SHP77 treated with DMSO at 0.1 percent for 48 hours (cell line): ENCODE measurements at places on chromosomes 5 and 9.

DNA sequence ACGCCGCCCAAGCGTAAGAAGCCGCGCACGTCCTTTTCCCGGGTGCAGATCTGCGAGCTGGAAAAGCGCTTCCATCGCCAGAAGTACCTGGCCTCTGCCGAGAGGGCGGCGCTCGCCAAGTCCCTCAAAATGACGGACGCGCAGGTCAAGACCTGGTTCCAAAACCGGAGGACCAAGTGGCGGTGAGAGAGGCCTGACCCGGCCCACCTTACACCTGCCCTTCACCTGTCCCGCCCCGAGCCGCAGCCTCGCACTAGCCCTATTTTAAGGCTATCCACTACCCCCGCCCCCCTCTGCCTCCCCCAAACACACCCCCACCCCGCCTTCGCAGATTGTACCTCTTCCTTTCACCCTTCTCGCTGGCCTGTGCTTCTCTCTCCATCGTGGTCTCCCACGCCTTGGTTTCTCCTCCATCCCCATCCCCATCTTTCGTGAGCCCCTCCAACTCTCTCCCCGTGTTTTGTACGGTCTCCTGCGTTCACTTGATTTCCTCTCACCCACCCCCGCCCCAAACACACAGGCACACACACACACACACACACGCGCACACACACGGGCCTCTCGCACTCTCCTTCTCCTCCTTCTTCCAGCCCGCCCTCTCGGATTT lies 1.3 kb downstream of the TLX3 start:
- no peak for DNase-seq

- DNase-seq = no peak
Observed at GRCh38 chr9:86660146-86660943, 287.0 kb downstream of the GAS1 start.

DNA sequence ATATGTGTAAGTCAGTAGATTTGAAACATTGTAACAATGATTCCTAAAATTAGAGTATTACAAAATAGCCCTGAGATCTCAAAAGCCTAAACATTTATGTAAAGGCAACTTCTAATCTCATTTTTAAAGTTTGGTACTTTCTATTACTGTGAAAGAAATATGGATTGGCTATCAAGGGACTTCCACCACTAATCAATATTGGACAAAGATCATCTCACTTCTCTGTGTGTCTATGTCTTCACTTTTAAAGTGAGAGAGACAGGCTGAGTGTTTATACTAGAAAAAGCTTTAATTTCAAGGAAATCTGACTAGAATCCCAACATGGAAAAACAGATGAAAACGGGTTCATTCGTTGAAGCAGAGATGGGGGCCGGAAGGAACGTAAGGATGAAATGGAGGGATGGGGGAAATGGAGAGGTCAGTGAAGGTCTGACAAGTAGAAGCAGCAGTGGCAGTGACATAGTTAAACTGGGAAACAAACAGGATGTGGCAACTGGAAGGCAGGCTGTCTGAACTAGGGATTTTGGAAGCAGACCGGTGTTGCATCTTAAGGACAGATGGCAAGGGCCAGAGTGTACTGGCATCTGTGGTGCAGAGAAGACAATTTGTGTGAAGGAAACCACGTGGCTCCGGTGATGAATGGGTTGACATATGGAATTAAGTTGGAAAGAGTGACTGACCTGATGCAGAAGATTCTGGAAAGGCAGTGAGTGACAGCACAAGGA lies 60.8 kb downstream of the PDE4D start:
- DNase-seq = no peak

DNA sequence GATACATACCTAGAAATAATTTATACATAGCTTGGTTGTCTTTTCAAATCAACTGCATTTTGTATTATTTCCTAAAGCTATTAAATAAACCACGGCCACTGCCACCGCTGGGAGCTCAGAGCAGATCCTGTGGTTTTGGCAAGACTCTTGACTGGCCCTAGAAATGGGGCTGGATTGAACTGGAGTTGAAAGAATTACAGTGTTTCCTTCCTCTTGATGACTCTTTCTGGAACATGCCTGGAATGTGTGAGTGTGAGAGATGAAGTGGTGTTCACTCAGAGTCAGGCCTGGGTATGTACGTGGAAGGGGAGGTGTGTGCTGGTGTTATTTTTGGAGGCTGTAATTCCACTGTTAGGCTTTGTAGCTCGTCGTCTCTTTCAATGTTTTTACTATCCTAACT lies 45.9 kb downstream of the TEK start:
- no peak for DNase-seq

DNA sequence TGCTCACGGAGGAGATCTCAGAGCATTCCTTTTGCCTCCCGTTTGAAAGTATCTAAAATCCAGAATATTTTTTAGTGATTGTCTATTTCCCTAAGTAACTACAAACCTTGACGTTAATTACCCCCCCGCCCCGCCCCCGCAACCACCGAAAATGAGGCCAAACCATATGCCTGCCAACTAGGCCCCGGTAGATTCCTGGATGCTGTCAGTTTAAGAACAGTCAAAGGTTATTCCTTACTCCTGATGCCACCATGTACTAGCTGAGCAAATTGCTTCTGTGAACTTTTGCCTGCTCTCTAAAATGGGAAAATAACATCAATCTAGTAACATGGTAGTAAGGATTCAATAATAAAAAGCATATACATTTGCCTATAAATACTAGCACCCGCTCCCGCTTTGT lies 244.8 kb downstream of the SAXO1 start:
- no peak for DNase-seq

DNA sequence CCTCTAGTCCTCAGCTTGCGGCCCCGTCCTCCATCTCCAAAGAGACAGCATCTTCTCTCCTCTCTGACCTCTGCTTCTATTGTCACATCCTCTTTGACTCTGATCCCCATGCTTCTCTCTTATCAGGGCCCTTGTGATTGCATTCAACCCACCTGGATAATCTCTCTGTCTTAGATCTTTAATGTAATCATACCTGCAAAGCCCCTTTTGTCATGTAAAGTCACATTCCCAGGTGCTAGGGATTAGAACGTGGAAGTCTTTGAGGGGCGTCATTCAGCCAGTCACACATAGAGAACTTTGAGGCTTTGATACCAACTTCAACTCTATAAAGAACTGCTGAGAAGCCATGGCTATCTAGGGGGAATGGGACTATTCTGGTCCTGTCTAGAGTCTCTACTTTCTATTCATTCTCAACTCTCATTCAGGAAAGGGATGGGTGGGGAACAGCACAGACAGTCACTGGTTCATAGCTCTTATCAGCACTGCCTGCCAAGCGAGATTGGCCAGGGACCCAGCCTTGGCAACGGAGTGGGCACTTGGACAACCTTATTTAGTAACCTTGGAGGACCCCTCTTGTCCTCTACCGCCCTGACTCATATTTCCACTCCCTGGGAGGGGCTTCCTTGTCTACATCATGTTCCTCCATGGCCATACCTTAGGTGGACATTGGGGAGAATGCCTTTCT lies 29.0 kb downstream of the TAS2R1 start:
- no peak for DNase-seq

GRCh38 chr5:168214886-168215285 lies 76.6 kb upstream of the WWC1 start:
- no peak for DNase-seq

DNA sequence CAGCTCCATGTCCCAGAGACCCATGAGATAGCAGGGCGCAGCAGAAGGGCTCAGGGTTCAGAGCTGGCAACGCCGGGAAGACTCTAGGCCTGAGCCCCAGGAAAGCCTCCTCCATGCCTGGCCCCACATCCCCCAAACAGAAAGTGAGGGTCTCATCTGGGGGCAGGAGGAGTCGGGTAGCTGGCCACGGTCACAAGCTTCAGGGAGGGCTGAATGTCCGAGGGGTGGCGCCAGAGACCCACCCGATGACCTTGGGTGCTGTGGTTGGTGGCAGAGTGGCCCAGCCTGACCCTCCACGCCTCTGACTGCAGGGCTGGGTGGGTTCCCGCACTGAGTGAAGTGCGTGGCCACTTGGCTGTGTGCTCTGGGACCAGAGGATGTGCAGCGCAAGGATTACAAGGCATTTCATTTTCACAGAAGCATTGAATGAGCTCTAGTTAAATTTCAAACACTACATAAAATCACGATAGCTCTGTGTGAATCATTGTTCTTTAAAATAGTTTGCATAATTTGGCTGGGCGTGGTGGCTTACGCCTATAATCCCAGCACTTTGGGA lies 3.0 kb downstream of the C8G start:
- no peak for DNase-seq

DNA sequence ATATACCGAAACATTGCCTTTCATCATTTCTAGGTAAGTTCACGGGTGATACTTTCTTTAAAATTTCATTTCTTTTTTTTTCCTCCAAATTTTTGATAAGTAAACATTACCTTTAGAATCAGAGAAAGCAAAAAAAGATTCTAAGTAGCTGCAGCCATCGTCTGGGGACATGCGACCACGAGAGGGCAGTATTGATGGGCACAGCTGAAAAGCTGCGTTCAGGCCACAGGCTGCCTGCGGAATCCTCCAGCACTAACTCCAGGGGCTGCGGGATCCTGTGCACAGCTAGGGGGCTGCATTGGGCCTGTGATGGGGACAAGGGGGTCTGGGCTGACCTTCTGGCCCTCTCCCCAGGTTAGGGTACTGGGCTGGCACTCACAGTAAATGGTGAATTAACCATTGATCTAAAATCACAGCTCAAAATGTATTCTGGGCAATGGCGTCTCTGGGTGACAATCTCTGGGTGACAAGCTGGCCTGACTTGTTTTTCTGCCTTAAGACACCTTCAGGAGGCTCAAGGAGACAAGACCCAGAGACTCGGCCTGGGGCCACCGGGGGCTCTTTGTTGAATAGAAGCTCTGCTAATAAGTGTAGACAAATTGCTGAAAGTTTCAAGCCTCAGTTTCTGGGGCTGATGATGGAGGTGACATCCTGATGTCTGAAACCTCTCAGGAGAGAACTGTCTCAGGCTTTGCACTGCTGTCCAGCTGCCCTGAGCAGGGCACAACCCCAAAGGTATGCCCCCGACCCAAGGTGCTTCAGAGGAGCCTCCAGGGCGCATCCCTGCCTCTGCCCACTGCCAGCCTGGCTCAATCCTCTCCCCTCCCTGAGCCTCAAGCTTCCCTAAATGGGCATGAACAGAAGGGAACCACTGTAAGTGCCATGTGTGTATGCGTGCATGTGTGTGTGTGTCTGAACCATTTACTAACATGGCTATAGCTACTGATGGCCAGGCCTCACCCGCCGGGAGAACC lies 44.3 kb upstream of the SARDH start:
- DNase-seq = no peak

- DNase-seq = no peak
Observed at GRCh38 chr5:122965111-122965510, 71.4 kb downstream of the PPIC start.

DNA sequence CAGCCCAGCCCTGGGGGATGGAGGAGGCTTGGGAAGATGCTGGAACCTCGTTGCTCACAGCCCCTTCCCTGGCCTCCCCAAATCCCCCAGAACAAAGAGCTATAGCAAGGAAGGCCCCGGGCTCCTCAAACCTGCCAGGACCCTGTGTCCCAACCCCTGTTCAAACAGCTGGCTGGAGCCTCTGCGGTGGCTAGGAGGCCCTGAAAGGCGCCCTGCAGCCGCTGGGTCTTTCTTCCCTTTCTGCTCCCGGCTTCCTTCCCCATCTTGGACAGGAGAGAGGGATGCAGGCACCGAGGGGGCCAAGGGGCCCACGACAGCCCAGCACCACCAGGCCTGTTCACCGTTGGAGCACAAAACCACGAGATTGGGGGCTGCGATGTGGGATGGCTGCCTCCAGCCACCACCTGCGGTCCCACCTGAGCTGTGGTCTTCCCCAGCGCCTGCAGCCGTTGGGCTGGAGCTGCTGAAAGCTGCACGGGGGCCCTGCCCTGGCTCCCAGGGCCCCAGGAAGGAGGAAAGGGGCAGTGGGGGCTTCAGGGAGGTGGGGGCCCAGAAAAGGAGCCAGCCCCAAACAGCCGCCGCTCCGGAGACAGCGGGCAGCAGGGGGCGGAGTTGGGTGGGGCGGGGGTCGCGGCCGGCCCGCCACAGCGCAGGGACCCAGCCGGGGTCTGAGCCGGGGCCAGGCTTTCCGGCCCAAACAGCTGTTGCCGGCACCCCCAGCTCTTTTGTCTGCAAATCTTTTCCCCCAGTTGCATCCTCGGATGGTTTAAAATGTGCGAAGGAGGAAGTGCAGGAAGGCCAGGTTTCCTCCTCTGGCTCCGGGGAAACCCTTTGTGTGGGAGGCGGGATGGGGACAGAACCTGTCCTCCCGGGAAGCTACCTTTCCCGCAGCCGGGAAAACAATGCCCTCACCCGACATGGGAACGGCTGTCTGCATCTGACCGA lies 16.1 kb downstream of the NOTCH1 start:
- no peak for DNase-seq

DNA sequence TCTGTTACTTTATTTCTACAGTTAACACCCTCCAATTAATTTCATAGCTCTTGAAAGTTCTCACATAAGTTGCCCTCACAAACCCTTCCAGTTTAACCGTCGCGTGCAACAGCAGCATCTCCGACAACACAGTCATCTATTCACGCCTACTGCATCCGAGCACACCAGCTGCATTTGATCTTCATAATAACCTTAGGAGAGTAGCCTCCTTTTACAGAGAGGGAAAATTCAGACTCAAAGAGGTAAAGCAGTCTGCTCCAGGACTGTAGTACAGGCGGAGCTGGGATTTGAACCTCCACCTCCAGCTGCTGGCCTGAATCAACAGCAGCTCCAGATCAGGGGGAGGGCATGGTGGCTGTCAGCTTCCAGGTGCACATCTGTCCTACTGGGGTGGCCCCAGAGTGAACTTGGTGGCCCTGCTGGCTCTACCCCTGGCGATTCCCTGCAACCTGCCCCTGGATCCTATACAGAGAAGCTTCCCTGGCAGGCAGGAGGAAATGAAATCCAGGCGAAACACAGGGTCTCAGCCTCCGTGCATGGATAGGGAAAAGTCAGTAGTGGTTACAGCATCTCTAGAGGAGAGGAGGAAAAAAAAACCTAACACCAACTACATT lies 71.6 kb upstream of the UNC5A start:
- DNase-seq = no peak

GRCh38 chr9:91541734-91542133 lies 118.1 kb upstream of the NFIL3 start:
- DNase-seq = no peak

DNA sequence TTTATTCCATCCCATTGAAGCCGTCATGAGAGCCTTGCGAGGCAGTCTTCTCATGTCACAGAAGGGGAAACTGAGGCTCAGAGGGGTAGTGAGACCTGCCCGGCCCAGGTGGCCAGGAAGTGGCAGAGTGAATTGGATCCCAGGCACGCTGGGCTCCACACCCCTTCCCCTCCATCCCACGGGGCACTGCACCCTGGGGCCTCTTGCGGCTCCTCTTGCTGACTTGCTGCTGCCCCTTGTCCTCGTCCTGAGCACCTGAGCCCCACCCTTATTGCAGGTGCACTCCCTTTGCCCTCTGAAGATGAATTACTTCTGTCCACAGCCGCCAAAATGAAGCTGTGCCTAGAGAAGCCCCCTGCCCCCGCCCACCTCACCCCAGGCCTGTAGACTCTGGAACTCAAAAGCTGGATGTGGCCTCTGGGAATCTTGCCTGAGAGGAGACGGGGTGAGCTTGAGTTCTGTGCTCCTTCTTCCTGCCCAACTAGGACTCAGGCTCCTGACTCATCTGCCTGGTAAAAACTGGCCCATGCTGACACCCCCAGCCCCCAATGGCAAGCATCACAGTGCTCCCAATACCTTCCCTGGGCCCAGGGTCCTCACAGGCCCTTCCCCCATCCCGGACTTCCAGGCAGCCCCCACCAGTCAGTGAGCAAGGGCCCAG lies 6.4 kb downstream of the NEURL1B start:
- DNase-seq = no peak
